SJCRH30 (cell line): ENCODE measurements at places on chromosomes 12 and 14. TPM values are rescaled to one million over a fixed set of nuclear protein-coding genes. Genes with fewer than 3 reads are reported as not detected.

The E2F7 gene
- total RNA-seq, result 31.4 and 32.7 TPM in 2 replicates

The BCL11B gene
- 1.7 and 2.2 TPM in 2 replicates for total RNA-seq

The MORN3 gene
- 0.68 and 0.75 TPM in 2 replicates for total RNA-seq

The CLEC2D gene
- 1.7 and 2.1 TPM in 2 replicates for total RNA-seq

The CCDC177 gene
- 0.06 and 0.25 TPM in 2 replicates for total RNA-seq

The LRRK2 gene
- total RNA-seq, result 0.04 TPM in 1 of 2 replicates, not detected in the other

The FOXN4 gene
- total RNA-seq, result not detected in 2 replicates

The ADCY6 gene
- 16.1 and 18.7 TPM in 2 replicates for total RNA-seq

The ENDOU gene
- total RNA-seq, result not detected in 2 replicates

The NKX2-8 gene
- total RNA-seq, result not detected in 2 replicates

DNA sequence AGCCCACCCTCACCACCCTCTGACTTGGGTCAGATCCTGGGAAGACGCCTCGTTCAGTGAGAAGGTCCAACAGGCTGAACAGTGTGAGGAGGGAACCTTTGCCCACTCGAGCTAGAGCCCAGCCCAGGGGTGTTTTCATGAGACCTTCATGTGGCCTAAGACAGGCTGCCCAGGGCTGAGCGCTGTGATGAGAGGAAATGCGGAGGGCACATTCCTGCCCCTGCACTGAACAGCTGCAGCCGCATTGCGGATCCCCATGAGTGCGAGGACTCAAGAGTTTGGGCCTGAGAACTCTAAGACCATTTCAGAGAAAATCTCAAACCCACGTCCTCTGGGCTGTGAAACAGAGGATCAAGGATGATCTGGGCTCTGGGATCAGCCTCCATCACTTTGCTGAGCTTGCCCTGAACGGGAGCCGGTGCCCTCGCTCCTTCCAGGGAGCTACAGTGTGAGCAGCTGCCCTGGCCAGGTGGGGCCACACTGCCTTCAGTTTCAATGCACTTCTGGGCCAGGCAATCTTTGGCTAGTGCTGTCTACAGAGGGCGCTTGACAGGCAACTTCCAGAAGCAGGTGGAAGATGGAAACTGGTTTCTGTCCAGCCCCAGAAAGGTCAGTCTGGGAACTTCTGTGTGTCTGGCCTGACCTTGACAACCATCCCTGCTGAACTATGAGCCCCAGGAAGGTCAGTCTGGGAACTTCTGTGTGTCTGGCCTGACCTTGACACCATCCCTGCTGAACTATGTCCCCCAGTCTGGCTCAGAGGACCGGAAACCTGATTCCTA lies 43.5 kb upstream of the P2RX7 start:
- no peak overlapping the region for H3K27ac ChIP-seq
- H3K36me3 ChIP-seq, result no peaks in the 10 kb centered on the region
- no peaks in the 10 kb centered on the region for H3K27me3 ChIP-seq
- DNase-seq, result peak; percentile 37
- peaks cover 8% of the 10 kb centered on the region for H3K4me1 ChIP-seq
- H3K4me3 ChIP-seq, result no peak overlapping the region

DNA sequence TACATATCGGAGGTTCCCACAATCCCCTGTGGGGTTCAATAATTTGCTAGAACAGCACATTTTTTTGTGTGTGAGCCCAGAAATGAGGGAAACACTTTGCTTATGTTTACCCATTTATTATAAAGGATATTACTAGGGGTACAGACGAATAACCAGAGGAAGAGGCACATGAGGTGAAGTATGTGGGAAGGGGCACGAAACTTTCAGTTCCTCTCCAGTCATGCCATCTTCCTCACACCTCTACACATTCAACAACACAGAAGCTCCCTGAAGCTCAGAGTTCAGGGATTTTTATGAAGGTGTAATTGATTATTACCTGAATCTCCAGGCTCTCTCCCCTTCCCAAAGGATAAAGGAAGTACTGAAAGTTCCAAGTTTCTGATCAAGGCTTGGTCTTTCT lies 30.2 kb upstream of the DYRK2 start:
- no peak for DNase-seq
- H3K4me3 ChIP-seq, result no peak overlapping the region
- no peak overlapping the region for H3K27ac ChIP-seq

GRCh38 chr12:65646127-65646643 lies 178.1 kb upstream of the HMGA2 start:
- H3K4me3 ChIP-seq, result no peak overlapping the region
- H3K36me3 ChIP-seq, result no peaks in the 10 kb centered on the region
- no peaks in the 10 kb centered on the region for H3K4me1 ChIP-seq
- H3K27me3 ChIP-seq, result no peaks in the 10 kb centered on the region

DNA sequence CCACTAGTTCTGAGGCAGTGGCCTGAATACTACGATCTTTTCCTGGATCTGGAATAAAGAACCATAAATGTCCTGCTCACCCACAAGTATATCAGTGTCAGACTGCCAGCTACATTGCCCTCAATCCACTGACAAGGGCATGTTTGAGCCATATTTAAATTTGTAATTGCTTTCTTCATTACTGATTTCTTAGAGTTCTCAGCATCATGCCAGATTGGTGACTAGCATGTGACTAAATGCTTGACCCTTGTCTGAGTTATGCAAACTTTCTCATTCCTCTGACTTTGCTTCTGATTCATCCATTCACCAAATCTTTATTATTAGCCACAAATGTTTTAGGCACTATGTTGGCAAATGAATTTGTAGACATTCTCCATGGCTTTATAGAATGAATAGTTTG lies 143.6 kb upstream of the SLC16A7 start:
- no peak overlapping the region for H3K27ac ChIP-seq
- DNase-seq, result no peak
- no peaks in the 10 kb centered on the region for H3K4me1 ChIP-seq
- H3K4me3 ChIP-seq, result no peak overlapping the region
- no peaks in the 10 kb centered on the region for H3K36me3 ChIP-seq

- H3K27ac ChIP-seq, result no peak overlapping the region
- H3K36me3 ChIP-seq, result no peaks in the 10 kb centered on the region
- no peaks in the 10 kb centered on the region for H3K4me1 ChIP-seq
- DNase-seq, result no peak
- H3K4me3 ChIP-seq, result no peak overlapping the region
- H3K27me3 ChIP-seq, result no peaks in the 10 kb centered on the region
Measured at GRCh38 chr12:93183940-93184671, 193.6 kb upstream of the NUDT4 start.

GRCh38 chr12:122868471-122869177 lies 27.3 kb downstream of the VPS37B start:
- no peak overlapping the region for H3K4me3 ChIP-seq
- no peaks in the 10 kb centered on the region for H3K27me3 ChIP-seq
- H3K36me3 ChIP-seq, result peaks cover 51% of the 10 kb centered on the region
- peaks cover 24% of the 10 kb centered on the region for H3K4me1 ChIP-seq

GRCh38 chr12:40907115-40907527 lies 214.9 kb downstream of the CNTN1 start:
- no peak overlapping the region for H3K4me3 ChIP-seq
- H3K36me3 ChIP-seq, result no peaks in the 10 kb centered on the region
- no peak overlapping the region for H3K27ac ChIP-seq
- H3K4me1 ChIP-seq, result no peaks in the 10 kb centered on the region
- DNase-seq, result no peak

- H3K4me1 ChIP-seq, result peaks cover 8% of the 10 kb centered on the region; the same call in 1 of the 2 replicates
- H3K36me3 ChIP-seq, result no peaks in the 10 kb centered on the region
- peak overlapping the region; percentile 57 for H3K4me3 ChIP-seq
- peak; percentile 89 for DNase-seq
Measured at GRCh38 chr12:8145754-8146441, 10.9 kb upstream of the ZNF705A start.

DNA sequence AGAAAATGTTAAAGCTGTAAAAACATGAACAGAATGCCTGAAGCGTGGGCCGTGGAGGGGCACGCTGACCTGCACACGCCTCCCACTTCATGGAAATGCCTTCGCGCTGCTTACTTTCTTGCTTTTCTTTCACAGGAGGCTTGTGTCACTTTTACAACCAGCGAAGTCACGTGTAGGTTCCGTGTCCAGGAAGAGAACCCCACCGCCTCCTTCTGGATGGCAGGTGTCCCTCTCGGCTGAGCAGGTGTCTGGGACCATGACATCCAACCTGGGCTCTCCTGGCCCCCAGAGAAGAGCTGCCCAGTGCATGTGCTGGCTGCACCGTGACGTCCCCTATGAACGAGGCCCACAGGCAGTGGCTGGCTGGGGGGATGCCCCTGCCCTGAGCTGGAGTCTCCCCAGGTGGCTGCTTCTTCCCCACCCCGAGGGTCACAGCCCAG lies 345.0 kb upstream of the SFSWAP start:
- H3K36me3 ChIP-seq, result no peaks in the 10 kb centered on the region
- no peak for DNase-seq
- H3K4me3 ChIP-seq, result no peak overlapping the region

GRCh38 chr14:52950410-52950897 lies 396 bp downstream of the FERMT2 start:
- peaks cover 13% of the 10 kb centered on the region for H3K4me1 ChIP-seq
- H3K4me3 ChIP-seq, result peak overlapping the region; percentile 100

GRCh38 chr12:9742661-9743060 lies 9.8 kb upstream of the CLECL1 start:
- H3K27ac ChIP-seq, result no peak overlapping the region
- 0 out of 2 replicates have a peak, but pooled peaks cover 3% of the 10 kb centered on the region for H3K27me3 ChIP-seq
- no peaks in the 10 kb centered on the region for H3K4me1 ChIP-seq
- no peak overlapping the region for H3K4me3 ChIP-seq
- no peak for DNase-seq

GRCh38 chr12:49138587-49138986 lies 7.4 kb upstream of the TUBA1B start:
- no peak overlapping the region for H3K27ac ChIP-seq
- no peak for DNase-seq
- no peaks in the 10 kb centered on the region for H3K4me1 ChIP-seq
- H3K36me3 ChIP-seq, result no peaks in the 10 kb centered on the region
- no peaks in the 10 kb centered on the region for H3K27me3 ChIP-seq

DNA sequence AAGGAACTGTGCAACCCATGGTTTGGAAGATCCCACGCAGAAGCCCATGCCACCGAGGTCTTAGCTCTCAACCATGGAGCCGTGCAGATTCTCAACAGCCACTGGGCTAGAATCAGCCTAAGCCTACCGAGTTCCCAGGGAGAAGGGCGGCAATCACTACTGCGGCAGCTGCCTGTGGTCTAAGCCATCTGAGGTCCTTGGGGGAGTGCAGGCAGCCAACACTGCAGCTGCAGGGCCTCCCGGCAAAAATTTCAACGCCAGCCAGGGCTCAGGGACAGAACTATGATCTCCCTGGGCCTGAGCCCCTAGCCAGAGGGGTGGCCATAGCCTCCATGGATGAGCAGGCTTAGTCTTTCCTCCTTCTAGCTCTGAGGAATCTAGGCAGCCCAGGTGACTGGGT lies 156.8 kb upstream of the CLEC14A start:
- no peaks in the 10 kb centered on the region for H3K36me3 ChIP-seq
- H3K27me3 ChIP-seq, result no peaks in the 10 kb centered on the region
- no peak overlapping the region for H3K27ac ChIP-seq
- no peak for DNase-seq
- H3K4me3 ChIP-seq, result no peak overlapping the region
- no peaks in the 10 kb centered on the region for H3K4me1 ChIP-seq
